Fibroblast of skin of left biceps (primary cell): ENCODE measurements at places on chromosomes 7 and 10.

DNA sequence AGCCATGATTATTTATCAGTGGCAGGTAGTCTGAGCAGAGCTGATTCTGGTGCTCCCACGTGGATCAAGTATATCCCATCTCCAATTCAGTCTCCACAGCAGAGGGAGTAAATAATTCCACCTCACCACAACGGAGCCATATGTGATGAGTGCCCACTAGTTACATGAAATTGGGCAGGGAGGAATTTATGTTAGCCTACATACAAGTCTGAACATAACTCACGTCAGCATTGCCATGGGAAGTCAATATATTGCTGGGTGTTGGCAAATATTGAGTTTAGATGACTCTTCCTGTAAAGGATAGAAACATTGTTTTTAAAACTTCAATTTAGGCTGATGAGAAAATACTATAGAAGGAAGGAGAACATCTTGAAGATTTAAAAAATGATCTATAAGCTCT is 269.0 kb upstream of the BMPER start:
- no peak for DNase-seq

- no peak for DNase-seq
Observed at GRCh38 chr10:46518028-46518725, 38.3 kb downstream of the GPRIN2 start.

DNA sequence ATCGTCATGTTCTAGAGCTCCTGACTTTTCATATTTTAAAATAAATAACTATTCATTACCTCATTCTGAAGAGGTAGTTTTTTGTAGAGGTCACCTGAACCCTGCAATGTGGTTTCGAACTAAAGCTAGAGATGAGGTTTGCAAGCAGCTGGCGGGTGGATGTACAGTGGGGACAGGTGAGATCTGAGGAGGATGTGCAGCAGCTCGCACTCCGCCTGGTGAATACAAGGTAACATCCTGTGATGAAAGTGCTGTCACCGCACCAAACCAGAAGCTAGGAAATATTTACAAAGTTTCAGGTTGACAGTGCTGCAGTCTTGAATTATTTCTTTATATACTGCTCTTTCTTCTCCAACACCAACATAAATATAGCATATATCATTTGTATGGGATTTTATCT is 26.5 kb downstream of the NDUFB2 start:
- DNase-seq: no peak

DNA sequence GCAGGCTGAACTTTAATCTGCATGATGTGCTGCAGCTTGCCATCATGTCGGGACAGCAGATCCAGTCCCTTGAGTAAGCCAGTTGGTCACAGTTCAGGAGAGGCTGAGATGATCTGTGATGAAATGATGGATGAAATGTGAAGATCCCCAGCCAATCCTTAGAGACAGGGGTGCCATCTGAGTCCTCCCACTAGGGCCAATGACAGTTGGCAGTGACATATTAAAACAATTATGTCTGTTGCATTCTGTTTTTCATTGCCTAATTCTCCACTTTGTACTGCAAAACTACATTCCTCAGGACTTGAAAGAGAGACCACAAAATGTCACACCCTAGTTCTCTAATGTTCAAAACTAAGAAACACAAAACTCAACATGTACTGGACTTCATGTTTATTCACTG is 66.3 kb upstream of the CAV2 start:
- DNase-seq: no peak

DNA sequence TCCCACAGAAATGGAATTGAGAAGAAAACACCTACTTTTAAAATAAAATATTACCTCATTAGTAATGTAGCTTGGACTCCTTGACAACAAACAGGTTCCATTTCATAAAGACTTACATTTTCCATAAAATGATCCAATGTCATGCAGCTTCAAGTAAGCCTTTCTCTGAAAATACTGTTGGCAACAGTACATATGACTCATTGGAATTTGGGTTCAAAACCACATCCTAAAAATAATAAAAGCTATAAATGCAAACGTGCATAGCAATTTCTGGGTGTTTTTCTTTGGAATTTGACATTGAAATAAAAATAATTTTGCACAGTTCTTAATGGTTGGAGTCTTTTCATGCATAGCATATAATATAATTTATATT is 47.9 kb downstream of the FHIP2A start:
- DNase-seq: peak; percentile 75

DNA sequence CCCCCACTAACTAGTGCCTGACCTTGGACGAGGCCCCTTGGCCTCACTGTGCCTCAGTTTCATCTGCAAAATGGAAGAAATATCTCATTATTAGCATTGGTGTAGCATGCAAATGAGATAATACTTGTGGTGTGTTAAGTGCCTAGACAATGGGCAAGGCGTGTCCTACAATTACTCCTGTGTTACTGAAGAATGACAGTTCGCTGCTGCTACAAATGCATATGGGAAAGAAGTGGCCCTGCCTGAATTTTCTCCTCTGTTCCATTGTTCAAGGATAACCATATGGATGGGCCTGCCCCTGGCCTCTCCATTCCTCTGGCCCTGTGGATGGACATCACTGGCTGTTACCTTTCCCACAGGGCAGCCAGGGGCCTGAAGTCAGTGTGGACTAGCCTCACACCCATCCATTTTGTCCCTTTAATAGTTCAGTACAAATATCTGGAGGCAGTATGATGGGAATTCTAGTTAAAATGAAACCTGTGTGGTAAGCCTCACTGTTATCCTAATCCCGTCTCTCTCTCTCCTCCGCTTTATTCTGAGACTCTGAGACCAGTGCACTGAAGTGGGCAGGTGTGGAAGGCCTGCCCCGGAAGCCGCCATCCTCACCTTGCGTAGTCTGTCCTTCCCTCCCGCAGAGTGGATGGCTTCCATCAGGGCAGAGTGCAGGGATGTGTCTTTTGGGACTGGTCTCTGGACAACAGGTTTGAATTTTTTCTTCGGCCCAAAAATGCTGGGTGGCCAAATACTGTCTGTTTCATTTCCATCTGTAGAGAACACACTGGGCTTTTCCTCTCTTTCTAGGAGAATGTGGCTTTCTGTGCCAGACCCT is 244.6 kb upstream of the GRB10 start:
- no peak for DNase-seq

DNA sequence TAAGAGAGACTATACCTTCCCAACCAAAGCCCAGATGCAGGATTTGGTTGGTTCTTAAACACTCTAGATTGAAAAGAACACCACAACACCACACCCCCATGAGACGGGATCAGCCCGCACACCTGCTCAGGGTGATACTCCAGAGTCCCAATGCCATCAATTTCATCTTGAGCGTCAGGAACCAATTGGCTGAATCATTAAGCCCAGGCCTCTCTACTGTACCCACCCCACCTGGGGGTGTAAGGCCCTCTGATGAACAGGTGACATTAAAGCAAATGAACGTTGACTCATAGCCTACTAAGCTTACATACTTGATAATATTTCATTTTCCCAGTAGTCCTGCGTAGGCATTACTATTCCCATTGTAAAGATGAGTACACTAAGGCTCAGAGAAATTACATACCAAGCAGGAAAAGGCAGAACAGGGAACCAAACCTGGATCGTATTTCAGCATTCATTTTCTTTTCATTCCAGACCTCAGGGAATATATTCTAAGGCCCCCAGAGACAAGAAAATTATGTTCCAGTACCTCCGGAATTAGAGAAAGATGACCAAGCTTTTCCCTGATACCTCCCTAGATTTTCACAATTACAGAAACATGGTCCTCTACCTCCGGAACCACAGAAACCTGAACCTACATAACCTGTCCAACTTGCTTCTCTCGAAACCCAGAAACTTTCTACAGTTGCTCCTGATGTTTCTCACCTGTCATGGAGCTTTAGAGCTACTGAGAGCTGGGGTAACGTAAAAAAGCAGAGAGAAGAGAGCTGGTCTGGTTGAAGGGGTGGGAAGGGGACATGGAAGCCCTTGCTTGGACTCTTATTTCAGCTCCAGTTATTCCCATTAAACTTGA is 43.1 kb upstream of the KDM7A start:
- DNase-seq: no peak

- no peak for DNase-seq
Observed at GRCh38 chr7:64654796-64655548, 11.0 kb upstream of the ZNF107 start.

DNA sequence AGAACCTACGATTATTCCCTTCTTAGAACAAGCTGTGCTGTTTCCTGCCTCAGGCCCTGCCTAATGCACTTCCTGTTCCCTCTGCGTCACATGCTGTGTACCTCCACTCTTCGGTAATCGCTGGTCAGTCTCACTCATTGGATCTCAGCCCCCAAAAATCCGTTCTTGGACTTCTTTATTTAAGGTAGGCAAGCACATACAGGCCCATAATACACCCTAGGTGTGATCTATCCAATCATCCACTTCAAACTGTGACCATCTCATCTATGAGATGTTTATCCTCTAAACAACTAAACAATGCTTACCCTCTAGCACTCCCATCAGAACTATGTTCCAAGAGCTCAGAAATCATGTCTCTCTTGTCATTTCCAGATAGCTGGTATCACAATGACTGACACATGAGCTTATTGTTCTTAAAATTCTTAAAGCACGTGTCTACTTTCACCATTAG is 83.9 kb downstream of the CADPS2 start:
- DNase-seq: no peak

DNA sequence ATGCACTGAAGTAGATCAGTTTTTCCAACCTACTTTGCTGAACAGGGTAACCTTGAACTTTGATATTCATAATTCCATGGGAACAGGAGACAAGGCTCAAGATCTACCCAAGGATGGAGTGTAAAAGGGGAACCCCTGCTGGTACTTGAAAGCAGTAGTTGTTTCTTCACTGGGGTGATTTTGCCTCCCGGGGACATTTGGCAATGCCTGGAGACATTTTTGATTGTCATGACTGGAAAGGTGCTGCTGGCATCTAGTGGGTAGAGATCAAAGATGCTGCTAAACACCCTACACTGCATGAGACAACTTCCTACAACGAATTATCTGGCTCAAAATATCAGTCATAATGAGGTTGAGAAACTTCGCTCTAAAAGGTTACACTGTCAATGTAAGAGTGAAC is 214.8 kb upstream of the CTBP2 start:
- DNase-seq: no peak

GRCh38 chr7:200290-200689 is 7.9 kb downstream of the FAM20C start:
- DNase-seq: no peak

- DNase-seq: no peak
Observed at GRCh38 chr10:50648089-50648934, 24.6 kb upstream of the SGMS1 start.

DNA sequence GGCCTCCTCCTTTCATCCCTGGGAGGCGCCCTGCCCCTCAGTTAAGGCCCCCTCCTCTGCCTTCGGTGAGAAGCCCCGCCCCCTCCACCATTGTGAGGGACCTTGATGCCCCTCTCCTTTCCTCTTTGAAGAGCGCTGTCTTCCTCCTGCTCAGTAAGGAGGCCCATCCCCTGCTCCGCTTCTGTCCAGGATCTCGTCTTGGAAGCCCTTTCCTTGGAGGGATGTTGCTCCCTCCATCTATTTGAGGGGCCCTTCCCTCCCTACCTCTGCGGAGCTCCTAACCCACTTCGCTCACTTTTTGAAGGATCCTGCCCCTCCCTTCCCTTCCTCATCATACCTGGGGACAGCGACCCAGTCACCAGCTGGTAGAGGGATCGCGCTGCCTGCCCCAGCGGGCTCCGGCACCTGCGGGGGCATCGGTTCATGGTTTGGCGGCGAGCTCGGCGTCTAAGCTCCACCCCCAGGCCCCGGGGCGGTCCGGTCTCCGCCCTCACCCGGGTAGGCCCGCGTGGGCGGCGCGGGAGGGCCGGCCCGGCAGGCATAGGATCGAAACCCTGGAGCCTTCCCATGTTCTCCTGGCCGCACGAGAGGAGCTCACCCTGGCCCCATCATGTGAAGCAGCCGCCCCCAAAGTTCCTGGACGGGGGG is 4.1 kb downstream of the KCNIP2 start:
- DNase-seq: no peak

DNA sequence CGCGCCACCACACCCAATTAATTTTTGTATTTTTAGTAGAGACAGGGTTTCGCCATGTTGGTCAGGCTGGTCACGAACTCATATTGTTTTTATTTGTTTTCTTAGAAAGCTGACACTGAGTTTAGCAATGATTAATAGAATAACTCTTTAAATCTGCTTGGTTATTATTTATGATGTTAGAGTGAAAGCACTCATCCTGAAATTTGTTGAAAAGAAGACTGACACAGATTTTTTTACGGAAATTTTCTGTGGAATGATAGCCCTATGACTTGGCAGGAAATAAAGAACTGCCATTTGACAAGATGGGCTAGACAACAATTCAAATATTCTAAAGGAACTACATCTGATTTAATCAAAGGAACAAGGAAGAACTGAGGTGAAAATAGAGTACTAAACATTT is 4.3 kb upstream of the GSAP start:
- DNase-seq: no peak

- DNase-seq: no peak
Observed at GRCh38 chr7:64642046-64642445, 23.9 kb upstream of the ZNF107 start.

GRCh38 chr7:131105294-131105798 is 222.3 kb upstream of the MKLN1 start:
- DNase-seq: no peak

DNA sequence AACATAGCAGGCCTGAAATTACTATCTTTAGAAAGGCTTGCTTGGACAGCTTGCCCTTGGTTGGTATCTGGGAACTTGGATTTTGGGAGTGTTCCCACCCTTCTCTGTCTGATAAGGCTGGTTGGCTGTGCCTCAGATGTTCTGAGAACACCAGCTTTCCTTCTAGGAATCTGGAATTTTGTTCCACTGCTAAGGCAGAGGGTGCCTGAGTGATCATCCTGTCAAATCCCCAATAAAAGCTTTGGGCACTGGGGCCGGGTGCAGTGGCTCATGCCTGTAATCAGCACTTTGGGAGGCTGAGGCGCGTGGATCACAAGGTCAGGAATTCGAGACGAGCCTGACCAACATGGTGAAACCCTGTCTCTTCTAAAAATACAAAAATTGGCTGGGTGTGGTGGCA is 5.0 kb downstream of the TRUB1 start:
- DNase-seq: no peak

DNA sequence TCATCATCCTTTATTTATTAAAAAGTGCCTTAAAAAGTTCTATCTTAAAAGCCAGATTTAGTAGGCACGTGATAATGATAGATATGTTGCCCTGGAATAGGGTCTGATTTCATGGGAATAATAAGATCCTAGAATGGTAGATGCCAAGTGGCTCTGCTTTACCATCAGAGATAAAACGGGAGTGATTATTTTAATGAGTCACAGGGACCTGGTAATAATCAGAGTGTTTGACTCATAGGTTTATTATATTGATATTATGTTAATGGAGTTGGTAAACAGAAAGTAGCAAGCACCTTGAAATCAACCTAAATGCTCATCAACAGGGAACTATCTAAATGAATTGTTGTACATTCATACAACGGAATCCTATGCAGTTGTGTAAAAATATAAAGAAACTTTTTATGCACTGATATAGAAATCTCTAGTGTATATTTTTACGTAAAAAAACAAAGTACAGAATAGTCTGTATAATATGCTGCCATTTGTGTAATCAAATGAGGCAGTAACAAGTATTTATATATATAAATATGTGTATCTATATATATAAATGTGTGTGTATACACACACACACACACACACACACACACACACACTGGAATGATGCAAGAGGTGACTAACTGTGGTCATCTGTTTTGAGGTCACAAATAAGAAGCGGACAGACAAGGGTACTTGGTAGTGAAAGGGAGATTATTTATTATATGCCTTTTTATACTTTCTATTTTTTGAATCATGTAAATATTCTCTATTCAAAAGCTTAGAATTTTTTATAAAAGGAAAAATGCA is 78.6 kb upstream of the DYNC1I1 start:
- DNase-seq: no peak
